ENCODE measurements at places on chromosomes 4 and X.

DNA sequence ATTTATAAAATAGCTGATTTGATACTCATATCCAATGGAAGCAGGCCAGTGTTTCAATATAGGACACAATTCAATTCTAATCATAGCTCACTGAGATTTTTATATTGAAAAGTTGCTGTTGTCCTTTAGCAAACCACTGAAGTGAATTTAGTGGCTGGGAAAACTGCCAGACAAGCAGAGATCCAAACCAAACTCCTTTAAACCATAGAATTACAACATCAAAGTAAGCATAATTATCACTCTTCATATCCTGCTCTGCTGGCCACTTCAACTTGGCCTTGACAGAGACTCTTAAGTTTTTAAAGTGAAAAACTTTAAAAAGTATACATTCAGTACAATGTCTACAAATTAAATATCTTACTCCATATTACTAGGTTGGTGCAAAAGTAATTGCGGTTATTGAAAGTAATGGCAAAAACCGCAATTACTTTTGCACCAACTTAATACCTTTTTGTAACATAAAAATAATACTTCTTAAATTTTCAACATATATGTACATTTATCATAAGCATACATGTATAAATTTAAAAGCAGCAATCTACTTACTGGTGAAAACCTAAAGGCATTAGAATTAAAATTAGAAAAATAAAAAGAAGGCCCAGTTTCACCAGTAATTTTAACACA, 433.0 kb downstream of the PCDH10 start:
- DNase-seq = no peak

GRCh38 chr4:61200916-61201526, 895 bp downstream of the ADGRL3 start:
- DNase-seq = no peak

- no peak for DNase-seq
Measured at GRCh38 chr4:48780865-48781214, 761 bp upstream of the FRYL start.

DNA sequence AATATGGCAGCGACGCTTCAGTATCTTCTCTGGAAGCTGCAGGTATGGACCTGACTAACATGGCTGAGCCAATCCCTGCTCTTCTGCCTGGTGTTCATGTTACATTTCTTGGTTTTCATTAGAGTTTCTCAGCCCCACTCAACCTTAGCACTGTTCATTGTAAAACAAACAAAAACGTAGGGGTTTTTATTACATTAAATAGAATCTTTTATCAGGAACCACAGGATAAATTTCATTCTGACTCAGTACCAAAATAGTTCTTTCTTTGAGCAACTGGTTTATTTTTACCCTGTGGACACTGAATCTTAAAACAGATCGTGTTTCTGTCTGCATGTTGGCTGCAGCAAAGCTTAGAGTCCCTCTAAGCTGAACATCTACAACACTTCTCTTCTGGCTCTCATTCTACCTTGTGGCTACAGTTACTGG, 27.1 kb downstream of the FHIP1A start:
- DNase-seq = no peak

- no peak for DNase-seq
Measured at GRCh38 chrX:131874300-131874699, 148.8 kb upstream of the STK26 start.

- DNase-seq = no peak
Measured at GRCh38 chr4:44927399-44928380, 201.3 kb upstream of the GNPDA2 start.

- no peak for DNase-seq
Measured at GRCh38 chrX:37871626-37872302, 24.4 kb upstream of the DYNLT3 start.

- no peak for DNase-seq
Measured at GRCh38 chrX:36861601-36862000, 146.6 kb upstream of the FAM47C start.

Measured in NCI-H187 treated with DMSO at 0.1 percent for 48 hours (cell line).